ENCODE measurements at places on chromosomes 7 and 10.

DNA sequence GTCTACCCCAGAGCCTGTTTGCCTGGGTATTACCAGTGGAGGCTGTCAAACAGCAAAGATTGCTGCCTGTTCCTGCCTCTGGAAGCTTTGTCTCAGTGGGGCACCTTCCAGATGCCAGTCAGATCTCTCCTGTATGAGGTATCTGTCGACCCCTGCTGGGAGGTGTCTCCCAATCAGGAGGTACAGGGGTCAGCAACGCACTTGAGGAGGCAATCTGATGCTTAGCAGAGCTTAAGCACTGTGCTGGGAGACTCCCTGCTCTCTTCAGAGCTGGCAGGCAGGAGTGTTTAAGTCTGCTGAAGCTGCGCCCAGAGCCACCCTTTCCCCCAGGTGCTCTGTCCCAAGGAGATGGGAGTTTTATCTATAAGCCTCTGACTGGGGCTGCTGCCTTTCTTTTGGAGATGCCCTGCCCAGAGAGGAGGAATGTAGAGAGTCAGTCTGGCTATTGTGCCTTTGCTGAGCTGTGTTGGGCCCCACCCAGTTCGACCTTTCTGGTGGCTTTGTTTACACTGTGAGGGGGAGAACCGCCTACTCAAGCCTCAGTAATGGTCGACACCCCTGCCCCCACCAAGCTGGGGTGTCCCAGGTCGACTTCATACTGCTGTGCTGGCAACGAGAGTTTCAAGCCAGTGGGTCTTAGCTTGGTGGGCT, 62.2 kb downstream of the PPP1R9A start:
- DNase-seq: no peak

DNA sequence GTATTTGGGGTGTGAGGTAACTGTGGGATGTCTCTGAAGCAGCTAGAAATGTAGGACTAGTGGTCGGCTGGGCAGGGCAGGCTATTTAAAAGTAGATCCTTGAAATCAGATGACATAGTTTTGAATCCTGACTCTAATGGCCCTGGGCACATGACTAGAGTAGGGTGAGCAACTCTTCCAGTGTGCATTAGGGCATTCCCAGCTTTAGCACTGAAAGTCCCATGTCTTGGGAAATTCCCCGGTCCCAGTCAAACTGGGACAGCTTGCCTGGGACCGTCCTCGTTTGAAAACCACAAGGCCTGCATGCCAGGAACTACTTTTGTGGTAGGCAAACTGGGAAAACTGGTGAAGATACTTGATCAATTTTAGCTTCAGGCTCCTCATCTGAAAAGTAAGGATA, 255.3 kb downstream of the PTEN start:
- DNase-seq: no peak

- no peak for DNase-seq
Measured at GRCh38 chr10:108894402-108895301, 1028.7 kb downstream of the XPNPEP1 start.

DNA sequence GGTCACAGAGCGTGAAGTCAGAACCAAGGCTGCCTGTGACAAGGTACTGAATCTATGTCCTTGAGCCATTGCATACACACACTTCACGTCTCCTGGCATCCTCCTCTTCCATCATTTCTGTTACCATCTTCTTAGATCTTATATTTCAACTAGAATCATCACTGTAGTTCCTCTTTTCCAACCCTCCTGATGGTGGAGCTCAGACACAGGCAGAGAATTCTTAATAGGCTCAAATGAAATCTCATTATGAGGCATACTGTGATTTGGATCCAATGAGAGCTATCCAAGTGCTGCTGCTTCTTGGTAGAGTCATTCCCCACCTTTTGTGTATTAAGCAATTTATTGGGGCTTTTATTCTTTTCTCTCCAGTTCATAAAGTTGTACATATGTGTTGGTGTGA, 113.2 kb downstream of the CALCR start:
- DNase-seq: no peak

DNA sequence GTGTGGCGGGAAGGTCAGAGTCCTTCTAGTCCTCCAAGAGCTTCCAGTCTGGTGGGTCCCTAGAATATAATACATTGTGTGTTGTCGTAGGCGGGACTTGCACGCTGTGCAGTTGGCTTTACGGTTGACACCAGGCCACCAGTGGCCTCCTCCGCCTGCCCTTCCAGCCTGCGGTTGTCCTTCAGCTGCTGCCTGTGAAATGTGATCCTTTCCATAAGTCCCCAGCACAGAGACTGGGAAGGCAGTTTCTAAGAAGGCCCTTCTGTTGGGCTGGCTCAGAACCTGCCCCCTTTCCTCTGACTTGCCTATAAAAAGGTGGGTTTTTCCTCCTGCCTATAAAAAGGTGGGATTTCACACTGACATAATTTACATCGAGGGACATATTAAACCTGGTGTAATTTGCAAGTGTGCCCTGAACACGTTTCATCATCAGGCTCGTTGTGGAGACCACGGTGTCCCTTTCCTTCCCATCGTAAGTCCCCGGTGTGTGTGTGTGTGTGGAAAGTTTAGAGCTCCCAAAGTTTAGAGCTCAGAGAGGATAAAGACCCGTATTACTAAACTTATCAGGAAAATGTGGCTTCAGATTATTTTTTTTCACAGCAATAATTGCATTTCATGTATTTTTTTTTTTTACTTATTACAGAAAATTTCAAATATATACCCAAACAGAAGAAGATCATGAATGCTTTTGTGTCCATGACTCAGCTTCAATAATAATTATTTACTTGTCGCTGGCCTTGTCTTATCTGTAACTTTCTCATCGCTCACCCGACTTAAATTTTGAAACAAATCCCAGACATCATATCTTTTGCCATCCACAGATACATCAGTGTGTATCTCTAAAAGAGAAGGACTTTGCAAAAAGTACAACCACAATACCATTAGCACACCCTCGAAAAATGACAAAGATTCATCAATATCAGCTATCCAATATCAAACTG, 45.1 kb downstream of the CUX1 start:
- no peak for DNase-seq
